ENCODE measurements at places on chromosomes 4 and X.
A peak's percentile ranks its signal among the peaks of the same experiment; 100 is the strongest.

- DNase-seq: no peak
Measured at GRCh38 chr4:79170077-79170476, 155.8 kb downstream of the NAA11 start.

DNA sequence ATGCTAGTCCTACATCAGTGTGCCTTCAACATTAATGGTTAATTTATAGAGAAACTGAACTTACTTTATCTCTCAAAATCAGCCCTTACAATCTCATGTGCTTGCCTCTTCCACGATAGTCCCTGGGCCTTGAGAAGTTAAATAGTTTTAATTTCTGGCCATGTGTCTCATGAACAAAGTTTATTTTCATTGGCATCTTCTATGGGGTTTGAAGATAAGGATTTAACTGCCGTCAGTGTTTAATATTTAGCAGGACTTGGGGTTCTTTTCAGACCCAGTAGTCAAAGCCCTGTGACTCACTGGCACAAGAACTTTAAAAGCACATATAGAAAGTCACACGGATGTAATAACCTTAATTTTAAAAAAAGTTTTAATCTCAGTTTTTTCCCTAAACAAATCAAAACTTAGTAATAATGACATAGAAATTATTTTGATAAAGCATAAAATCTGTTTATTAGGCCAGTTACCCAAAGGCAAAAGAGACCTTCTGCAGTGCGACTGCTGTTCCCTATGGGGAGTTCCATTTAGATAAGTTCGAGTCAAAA, 10.1 kb upstream of the MPP1 start:
- no peak for DNase-seq

GRCh38 chrX:103442536-103442901, 66.2 kb downstream of the BEX3 start:
- no peak for DNase-seq

DNA sequence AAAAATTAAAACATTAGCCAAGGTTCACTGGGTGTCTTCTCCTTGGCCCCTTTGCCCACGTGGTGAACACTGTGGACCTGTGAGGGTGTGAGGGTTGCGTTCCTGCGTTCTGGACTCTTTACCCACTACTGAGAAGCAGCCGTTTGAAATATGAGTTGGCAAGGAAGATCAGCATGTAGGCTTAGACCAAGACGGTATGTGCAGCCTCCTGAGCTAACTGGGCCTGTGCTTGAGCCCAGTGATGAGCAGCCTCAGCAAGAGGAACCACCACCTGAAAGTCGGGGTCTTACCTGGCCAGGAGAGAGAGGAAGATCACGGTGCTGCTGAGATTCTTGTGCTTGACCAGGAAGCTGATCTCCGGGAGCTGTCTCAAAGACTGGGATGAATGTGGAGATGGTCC, 19.5 kb downstream of the RGS12 start:
- no peak for DNase-seq

DNA sequence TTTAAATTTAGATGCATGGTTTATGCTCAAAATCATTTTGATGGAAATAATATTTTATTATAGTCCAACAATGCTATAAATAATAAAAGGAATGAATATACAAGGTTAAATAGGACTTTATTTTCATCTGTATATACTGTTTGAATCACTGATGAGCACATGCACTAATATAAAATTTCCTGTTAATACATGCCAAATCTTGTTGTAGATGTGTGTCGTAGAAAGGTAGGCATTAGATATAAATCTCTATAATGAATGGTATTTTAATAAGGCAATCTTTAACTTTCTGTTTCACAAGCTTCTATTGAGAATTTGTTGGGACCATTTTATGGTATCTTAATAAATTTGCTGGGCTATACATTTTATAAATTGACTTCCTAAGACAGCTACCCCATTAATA, 868.8 kb downstream of the CCSER1 start:
- DNase-seq: no peak

DNA sequence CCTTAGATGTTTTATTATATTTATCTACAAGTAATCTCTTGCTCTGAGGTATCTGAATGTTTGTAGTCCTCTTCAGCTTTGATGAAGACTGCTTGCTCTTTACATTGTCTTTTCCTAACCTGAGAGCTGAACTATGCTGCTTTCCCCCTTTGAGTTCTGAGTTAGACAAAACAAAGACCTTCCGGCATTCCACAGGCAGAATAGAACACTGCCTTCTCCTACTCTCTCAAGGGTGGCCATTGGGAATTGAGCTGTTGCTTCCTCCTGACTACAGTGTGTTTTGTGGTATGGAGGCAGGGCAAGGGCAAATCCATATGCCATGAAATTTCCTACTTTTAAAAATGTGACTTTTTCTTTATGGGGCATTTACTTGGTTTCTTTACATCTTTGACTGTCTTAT, 841.0 kb downstream of the FAM133A start:
- no peak for DNase-seq

GRCh38 chr4:26815706-26816105, 44.9 kb upstream of the STIM2 start:
- DNase-seq: no peak

DNA sequence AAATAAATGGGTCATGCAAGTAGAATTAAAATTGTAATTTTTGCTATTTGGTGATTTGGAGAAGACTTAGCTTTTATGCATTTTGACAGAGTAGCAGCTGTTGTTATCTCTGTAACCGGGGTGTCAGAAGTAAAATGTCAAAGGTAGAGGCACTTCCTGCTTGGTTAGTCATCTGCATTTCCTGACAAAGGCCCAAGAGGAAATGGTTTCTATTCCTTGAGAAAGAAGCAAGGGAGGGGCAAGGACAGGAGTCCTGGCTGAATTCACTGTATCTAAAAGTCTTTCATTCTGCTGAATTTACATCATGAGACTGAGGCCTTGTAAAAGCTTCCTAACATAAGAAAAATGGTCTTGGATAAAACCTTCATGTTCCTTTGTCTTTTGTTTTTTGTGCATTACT, 550.9 kb upstream of the BOD1L1 start:
- no peak for DNase-seq

DNA sequence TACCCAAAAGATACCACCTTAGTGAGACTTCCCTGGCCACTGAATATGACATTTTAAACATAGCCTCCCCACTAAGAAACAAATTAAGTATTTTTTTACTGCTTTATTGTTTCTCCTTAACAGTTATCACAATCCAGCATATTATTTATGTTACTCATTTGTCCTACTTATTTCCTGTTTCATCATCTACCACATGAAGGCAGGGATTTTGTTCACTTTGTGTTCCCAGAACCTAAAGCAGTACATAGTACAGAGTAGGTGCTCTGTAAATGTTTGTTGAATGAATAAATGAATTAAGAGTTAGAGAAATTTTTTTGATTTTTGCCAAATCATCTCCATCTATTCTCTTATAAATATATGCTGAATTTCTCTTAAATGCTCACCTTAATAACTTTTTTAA, 318.4 kb upstream of the GIMD1 start:
- no peak for DNase-seq

DNA sequence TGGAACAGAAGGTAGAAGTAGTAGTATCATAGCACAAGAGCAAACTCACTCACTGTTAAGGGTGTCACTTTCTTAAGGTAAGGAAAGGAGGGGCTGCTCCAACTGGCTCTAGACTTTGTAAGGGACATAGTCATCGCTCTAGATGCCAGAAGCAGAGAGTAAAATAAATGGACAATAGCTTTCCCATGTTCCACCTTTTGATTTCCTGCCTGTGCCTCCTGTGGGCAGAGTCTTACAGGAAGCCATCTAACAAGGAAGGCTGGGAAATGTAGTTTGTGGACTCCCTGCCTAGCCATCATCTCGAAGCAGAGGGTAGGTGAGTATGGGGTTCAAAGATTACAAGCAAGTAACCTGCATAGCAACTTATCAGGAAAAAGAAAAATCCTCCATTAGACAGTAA, 1.7 kb upstream of the METTL14 start:
- DNase-seq: no peak

- DNase-seq: no peak
Measured at GRCh38 chrX:24561121-24561520, 86.0 kb downstream of the PCYT1B start.

DNA sequence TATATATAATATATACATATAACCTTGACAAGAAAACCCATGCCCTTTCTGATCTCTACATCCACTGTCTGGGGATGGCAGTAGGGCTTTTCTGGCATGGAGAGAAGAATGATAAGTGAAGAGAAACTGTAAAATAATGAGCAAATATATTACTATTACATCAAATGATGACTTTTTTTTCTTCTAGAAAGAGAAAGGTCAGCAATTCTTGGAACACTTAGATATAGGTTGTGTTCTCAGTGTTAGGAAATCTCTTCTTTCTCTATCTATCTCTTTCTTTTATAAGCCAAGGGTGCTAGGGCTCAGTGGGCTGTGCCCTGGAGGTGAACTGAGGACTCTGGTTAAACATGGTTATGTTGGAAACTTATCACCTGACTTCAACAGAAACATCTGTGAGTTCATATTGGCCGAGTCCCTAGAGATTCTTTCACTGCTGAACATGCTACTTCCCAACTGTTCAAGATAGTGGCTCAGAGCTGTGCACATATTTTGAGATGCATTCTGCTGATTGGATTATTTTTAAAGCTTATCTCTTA, 265.1 kb downstream of the GBA3 start:
- DNase-seq: no peak

GRCh38 chr4:78936989-78937388, 2.2 kb downstream of the PAQR3 start:
- no peak for DNase-seq

GRCh38 chr4:17761062-17761461, 20.4 kb downstream of the FAM184B start:
- no peak for DNase-seq

DNA sequence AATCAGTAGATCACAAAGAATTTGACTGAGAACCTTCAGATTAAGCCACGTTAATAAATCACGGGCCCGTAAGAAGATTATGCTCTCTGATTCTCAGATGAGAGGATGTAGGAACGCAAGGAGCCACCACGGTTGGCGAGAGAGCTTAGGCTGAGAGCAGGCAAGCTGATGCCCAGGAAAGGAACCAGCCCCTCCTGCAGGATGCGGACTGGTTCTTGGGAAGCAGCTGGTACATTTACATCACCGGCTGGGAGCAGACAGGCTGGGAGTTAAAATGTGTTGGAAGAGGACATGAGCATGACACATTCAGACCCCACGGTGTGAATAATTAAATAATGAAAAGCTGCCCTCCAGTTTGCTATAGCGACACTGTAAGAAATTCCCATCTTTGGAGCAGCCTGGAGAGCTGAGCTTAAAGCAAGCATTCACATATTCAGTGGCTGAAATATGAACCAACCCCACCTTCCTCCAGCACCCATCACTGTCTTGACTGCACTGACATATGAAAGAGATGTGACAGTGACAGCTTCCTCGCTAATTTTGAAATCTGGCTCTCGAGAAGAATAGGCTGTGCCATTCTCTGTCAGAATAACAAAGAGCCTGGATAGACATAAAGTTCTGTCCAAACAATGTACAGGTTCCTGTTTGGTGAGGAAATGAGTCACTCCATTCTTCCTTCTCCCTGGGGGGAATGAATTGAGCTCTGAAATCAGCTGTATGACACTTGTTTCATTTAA, 33.1 kb downstream of the LNX1 start:
- DNase-seq: no peak

GRCh38 chr4:40722576-40723161, 27.1 kb upstream of the NSUN7 start:
- peak; percentile 37 for DNase-seq

DNA sequence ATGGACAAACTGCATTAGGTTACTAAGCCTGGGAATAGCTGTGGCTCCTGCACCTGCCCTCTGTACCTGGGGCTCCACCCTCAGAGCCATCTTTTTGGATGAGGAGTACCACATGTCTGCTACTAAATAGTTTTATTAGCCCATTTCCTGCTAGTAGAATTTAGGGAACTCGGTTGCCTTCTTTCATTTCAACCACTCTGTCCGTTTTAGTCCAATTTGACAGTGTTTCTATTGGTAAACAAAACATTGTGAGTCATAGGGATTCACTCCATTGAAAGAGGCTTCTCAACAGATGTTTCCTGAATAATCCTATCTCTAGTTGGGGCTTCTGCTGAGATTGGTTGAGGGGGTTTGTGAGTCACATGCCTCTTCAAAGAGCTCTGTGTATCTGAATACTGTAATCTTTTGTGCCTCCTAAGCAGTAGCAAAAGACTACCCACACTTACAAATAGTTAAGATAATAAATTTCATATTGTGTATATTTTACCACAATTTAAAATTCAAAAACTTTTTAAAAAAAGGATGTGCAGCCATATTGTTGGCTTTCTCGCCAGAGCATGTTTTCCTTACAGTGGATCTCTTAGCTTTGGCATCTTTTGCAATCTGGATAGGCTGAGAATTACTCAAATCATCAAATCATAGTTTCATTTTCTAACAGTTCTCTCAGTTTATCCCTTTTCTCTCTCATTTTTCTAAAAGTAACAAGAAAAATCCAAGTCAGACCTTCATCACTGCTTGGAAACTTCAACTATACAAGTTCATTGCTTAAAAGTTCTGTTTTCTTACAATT, 9.9 kb downstream of the FAM200B start:
- no peak for DNase-seq

- DNase-seq: no peak
Measured at GRCh38 chr4:172998527-172999469, 169.8 kb upstream of the GALNT7 start.

DNA sequence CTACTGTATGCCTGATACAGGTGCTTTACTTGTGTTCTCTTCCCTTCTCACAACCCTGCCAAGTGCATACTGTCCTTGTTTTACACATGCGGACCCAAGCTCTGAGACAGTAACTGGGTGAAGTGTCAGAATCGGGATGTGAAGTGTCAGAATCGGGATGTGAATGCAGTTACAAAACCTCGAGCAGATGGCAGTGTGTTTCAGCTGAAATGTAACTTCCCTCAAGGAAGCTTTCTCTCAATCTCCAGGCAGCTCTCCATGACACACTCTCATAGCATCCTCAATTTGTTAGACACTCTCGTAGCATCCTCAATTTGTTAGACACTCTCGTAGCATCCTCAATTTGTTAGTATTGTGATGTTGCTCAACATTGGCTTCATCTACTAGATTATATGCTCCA, 1.1 kb upstream of the HPSE start:
- no peak for DNase-seq

DNA sequence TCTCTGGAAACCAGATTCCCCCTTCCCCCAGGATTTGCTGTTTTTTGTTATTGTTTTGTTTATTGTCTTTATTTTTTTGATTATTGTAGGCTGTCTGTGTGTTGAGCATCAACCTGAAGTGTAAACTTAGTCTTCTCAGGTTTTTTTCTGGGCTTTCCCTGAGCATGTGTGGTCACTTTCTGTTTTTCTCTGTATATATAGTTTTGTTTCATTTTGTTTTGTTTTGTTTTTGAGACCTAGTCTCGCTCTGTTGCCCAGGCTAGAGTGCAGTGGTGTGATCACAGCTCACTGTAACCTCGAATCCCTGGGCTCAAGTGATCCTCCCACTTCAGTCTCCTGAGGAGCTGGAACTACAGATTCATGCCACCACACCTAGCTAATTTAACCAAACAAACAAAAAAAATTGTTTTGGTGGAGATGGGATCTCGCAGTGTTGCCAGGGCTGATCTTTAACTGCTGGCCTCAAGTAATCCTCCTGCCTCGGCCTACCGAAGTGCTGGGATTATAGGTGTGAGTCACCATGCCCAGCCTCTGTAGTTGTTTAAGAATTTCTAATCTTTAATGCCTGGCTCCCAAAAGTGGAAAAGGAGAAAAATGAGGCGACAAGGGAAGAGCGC, 9.1 kb downstream of the IL13RA1 start:
- no peak for DNase-seq

Data from activated CD4-positive, alpha-beta memory T cell treated with anti-CD3 and anti-CD28 coated beads for 36 hours (primary cell).